Right ventricle myocardium superior (tissue), 1 donor: ENCODE measurements at places on chromosomes 5 and 9.

- no peak for DNase-seq
Observed at GRCh38 chr9:123335193-123335985, 20.6 kb upstream of the CRB2 start.

GRCh38 chr5:124126504-124127217, 614.7 kb downstream of the CSNK1G3 start:
- DNase-seq, result no peak

DNA sequence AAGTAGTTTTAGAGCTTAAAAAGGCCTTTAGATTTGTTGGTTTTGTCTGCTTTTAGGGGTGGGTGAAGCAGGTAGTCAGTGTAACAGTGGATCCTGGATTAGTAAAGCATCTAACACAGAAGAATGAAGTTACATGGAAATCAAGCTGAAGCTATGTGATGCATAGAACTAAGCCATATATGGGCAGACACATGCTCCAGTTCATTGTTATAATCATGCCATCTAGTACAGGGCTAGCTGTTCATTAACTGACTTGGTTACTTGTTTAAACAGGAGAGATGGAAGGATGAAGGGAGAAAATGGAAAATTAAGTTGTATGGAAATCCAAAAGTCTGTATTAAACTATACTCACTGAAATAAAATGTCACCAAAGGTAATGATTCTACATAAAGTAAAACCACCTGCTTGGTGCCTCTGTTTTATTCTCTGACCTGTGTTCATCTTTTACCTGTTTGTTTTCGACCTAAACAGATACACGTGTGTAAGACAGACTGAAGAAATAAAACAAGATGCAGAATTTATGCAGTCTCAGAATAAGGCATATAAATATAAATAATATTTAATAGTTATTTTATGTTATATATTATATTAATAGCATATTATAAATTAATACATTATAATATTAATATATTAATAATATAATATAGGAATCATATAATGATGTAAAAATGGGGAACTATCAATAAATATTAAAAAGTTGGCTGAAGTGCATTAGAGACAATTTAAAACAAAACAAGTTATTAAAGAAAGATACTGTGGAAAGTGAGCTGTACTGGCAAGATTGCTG, 33.9 kb downstream of the MRPS30 start:
- DNase-seq, result no peak

GRCh38 chr5:170722316-170722715, 61.2 kb upstream of the GABRP start:
- DNase-seq, result no peak

DNA sequence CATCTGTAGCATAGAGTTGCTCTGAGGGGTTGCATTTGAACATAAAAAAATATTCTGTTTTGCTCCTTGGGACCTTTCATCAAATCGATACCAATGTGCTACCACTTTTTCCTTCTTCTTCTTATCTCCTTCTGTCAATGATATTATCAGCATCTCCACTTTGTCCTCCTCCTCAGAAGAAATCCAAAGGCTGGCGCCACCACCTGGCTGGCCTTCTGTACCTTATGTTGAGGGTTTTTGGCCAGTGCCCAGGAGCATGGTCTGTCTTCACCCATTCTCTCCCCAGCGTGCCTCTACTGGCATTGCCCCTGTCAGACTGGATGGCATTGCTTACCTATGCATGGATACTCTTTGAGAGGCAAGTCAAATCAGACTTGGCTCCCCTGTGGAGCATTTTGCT, 167.2 kb downstream of the CFAP90 start:
- no peak for DNase-seq

- no peak for DNase-seq
Observed at GRCh38 chr9:123073991-123074422, 40.5 kb downstream of the GPR21 start.

DNA sequence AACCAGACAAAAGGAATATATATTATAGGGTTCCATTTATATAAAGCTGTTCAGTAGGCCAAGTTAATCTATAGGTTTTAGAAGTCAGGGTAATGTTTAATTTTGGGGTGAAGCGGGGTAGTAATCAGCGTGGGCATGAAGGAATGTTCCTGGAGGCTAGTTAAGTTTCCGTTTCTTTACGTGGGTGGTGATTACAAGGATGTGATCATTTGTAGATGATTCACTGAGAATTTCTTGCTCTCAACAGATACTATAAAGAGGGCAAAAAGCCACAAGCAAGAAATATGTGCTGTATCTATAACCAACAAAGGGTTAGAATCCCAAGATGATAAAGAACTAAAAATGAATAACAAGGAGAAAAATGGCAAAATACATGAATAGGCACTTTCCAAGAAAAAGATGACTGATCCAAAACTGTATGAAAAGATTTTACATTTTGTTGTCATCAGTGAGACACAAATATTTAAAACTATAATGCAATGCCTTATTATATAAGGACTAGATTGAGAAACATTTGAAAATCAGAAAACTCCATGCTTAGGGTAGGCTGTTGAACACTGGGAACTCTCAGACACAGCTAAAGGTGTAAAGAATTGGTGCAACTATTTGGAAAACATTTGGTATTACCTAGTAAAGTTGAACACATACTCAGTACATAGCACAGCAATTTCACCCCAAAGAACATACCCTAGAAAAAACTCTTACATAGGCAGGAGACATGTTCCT, 224.3 kb upstream of the S1PR3 start:
- DNase-seq, result no peak

DNA sequence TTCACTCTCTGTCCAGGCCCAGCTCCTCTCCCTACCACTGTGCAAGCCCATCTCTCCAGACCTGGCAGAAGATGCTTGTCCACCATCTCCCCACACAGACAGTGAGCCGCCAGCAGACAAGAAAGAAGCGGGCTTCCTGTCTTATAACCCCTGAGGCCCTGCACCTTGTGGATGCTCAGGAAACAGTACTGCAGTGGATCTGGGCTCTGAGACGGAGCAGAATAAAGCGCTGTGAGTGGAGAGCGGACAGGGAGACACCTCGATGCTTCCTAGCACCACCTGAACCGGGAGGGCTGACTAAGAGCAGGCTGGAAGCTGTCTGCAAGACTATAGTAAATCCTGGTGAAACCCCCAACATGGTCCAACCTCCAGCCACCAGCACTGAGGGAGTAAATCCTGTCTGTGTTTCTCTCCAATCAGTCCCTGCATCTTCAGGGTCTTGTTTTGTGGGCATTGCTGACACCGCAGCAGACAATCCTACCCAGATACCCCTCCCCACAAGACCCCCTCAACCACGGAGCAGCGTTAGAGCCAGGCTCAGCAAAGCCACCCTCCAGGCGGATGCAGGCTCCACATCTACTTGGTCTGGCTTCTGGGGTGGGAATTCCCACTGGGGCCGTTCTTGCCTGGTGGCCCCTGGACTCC, 18.7 kb downstream of the ORM2 start:
- no peak for DNase-seq

DNA sequence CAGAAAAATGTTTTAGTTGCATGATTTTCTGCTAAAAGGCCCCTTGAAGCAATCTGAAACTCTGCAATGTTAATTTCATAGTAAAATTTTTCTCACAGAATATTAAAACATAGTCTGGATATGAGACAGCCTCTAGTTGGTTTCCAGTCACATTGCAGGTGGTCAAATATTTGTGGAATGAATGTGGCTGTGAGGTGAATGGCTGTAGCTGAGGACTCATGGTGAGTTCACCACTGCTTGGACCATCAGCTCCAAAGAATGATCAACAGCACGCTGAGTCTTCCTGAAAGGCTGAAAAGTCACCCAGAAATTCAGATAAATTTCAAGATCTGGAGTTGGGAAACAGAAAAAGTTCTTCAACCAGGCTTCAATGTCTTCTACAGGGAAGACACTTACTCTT, 79.8 kb downstream of the MAT2B start:
- no peak for DNase-seq

DNA sequence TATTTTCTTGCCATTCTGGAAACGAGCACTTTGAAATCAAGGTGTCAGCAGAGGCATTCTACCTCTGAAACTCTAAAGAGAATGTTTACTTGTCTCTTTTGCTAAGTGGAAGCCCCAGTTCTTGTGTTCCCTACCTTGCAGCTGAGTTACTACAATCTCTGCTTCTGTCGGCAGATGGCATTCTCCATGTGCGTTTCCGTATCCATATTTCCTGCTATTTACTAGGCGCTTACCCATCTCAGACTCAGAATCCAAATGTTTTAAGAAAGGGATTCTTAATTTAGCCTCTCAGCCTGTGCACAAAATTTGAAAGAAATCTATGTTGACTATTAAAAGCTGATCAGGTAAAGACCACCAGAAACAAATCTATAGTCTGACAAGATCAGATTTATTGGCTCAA, 221.3 kb upstream of the FTMT start:
- DNase-seq, result no peak

GRCh38 chr5:169139480-169140050, 161.4 kb downstream of the SLIT3 start:
- DNase-seq, result peak; percentile 61

GRCh38 chr9:38356851-38357250, 35.7 kb upstream of the ALDH1B1 start:
- no peak for DNase-seq

DNA sequence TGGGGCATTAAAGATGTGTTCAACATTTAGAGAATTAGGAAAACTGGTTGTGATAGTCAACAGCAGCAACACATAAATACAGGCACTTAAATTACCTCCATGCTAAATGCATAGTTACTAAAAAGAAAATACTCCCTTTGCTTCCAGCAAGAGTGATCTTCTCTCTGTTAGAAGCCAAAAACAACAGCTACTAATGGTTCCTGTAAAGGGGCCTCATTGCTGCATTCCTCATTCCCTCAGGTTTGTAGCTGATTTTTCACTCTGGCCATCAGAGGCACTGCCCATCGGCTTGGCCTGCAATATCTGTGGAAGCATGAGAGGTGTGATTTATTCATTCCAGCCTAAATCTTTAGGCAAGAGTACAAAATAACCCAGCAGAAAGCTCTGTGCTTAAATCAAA, 466.0 kb upstream of the ADAMTS16 start:
- DNase-seq, result no peak

GRCh38 chr5:26802944-26803343, 235.4 kb downstream of the CDH9 start:
- no peak for DNase-seq

DNA sequence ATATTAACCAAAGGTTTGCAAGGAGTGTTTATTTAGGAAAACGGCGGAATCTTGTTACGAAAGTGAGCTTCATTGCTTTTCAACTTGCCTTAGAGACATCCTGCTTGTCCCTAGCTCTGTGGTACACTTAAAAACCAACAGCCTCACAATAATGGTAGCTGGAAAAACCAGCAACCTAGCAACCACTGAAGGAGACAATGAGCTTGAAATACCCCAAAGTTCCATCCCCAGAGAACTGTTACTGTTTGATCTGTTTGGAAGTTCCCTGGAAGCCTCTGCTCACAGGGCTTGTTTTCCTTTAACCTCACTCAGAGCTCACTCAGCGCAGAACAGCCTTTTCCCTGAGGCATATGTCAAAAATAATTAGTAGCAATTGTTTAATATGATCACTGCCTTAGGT, 43.2 kb downstream of the SH3TC2 start:
- DNase-seq, result no peak

- DNase-seq, result no peak
Observed at GRCh38 chr5:138110266-138110963, 26.6 kb downstream of the WNT8A start.

DNA sequence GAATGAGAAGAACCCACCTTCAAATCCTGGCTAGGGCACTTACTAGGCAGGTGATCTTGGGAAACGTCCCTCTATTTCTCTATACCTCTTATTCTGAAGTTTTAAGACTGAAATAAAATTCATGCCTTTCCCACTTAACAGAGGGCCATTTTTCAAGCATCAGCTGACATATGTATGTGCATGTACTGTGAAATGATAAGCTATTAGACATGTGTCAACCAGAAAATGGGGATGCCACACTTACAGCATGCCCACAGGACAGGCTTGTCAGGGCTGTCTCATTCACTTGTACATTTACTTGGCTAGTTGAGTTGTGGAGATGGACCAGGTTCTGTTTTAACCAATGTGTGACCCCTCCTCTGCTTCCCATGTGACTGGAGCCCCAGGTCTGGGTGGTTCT, 78.5 kb downstream of the C9orf152 start:
- no peak for DNase-seq

DNA sequence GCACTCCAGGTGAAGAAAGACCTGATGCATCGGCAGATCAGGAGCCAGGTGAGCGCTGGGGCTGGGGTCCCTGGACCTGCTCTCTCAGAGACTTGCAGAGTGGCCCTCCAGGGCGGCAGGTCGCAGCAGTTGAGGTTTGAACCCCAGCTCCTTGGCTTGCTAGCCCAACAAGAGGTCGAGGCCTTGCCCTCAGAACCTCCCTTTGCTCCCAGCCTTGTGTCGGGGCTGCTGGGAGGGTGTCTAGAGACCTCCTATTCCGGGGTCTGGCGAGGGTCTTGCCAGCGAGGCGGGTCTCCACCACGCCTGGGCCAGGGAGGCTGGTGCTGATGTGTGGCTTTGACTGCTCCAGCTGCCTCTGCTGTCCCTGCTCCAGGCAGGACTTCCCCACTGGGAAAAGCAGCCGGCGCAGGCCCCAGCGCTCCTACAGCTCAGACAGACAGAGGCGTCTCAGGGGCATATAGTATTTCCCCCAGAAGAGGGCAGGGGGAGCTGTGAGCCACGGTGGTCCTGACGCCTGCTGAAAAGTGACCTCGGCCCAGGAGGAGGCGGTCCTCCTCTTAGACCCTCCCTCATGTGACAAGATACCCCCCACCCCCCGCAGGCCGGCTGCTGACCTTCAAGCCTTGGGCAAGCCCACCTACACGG, 38.3 kb downstream of the LRSAM1 start:
- DNase-seq, result no peak

- no peak for DNase-seq
Observed at GRCh38 chr5:103621548-103621930, 59.0 kb upstream of the NUDT12 start.

- no peak for DNase-seq
Observed at GRCh38 chr5:58486290-58486689, 4.9 kb upstream of the GAPT start.

DNA sequence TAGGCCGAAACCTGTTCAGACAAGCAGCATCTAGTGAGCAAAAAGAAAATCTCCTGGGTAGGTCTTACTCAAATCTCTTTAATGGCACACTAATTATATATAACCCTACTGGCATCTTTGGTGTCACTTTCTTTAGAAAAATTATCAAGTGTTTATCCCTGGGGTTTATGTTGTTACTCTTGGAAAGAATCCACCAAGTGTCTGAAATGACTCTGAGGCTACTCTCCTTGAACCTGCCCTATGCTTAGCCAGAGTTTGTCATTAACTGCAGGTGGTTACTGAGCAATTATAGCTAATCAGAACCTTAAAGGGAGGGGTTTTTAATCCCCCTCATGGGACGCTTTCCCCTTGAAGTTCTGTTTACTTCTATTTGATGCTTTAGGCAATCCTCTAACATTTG, 381.9 kb downstream of the PLK2 start:
- DNase-seq, result no peak

- no peak for DNase-seq
Observed at GRCh38 chr9:128187361-128187760, 4.0 kb downstream of the CIZ1 start.
